ENCODE measurements at places on chromosomes 2 and 18.

DNA sequence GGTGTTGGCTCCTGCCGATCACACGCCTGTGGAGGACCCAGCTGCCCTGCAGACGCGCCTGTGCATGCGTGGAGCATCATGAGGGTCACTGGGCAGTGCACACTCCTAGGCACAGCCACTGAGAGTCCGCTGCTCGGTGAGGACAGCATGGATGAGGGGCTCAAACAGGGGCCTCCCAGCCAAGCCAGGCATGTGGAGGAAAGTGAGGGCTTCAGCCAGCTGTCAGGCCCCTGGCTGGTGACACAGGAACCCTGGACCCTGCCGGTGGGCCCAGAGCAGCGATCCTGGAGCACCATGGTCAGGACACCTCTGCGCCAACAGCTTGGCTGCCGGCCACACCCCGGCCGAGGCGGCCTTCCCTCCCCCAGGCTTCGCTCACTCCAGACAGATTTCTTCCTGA lies 171.2 kb downstream of the RTP5 start:
- DNase-seq, result no peak

- DNase-seq, result no peak
Measured at GRCh38 chr2:117492209-117492851, 322.2 kb upstream of the DDX18 start.

DNA sequence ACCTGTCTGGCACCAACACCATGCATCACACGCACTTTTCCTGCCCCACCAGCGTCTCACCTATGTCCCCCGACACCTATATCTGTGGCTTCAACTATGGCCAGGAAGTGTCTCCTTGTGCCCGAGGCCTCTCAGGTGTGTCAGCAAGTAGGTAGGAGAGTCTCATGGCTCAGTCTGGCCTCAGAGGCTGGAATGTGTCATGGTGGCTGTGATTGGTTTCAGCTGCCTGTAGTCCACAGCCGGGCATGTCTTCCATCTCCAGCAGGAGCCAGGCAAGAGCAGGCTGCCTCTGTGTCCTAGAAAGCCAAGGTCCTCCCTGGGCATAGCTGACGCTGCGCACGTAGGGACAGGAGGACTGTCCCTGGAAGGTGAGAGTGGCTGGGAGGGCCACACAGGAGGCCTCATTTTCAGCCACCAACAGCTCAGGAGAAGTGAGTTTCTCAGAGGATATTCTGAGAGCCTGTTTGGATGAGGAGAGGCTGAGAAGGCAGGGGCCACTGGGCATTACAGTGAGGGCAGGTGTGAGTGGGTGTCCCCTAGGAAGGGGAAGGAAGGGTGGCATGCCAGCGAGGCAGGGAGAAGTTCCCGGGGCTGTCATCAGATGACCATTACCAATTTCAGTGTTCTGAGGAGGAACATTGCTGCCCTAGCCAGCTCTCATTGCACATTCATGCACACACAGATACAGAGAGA lies 47.2 kb downstream of the SDC1 start:
- DNase-seq, result no peak

- no peak for DNase-seq
Measured at GRCh38 chr2:479490-480176, 191.7 kb upstream of the ALKAL2 start.

- no peak for DNase-seq
Measured at GRCh38 chr2:53202063-53202462, 565.5 kb upstream of the CHAC2 start.

DNA sequence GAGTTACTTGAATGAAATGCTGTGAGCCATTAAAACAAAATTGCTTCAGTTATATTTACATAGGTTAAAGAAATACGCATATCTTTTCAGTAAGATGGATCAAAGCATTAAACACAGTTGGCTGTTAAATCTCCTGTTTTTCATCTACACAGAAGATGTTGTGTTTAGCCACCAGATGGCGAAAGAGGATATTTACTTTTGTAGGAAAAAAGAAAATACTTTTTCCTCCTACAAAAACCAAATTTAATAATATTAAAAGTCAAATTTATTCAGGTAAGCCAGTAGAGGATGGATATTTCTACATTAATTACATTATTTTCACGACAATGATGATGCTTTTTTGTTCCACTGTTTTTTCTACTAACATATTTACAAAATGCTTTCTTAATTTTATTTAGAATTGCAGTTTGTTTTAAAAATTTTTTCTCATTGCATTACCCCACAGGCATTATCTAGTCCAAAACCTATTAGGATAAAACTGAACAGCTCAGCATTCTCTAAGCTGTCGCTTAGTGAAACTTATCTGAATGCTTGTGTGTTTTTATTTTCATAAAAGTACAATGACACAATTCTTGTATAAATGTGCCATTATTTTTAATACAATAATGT lies 173.7 kb downstream of the ASXL3 start:
- no peak for DNase-seq

DNA sequence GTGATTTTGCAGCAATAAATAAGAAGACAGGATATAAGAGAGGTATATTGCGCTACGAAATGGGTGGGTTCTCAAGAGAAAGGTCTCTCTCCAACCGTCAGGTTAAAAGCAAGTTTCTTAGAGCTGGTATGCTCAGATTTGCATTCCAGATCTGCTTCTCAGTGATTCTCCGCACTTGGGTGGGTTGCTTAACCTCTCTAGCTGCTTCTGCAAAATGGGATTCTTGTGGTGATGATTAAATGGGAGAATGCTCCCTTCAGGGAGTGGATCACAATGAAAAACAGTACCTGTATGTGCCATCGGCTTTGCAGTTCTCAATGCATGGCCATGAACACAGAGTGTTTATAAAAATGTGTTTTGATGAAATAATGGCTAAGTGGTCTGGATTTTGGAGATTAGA lies 477.7 kb downstream of the TNS1 start:
- no peak for DNase-seq

- no peak for DNase-seq
Measured at GRCh38 chr2:233953087-233953801, 36.1 kb downstream of the TRPM8 start.

- no peak for DNase-seq
Measured at GRCh38 chr2:197358931-197359330, 48.4 kb upstream of the ANKRD44 start.

DNA sequence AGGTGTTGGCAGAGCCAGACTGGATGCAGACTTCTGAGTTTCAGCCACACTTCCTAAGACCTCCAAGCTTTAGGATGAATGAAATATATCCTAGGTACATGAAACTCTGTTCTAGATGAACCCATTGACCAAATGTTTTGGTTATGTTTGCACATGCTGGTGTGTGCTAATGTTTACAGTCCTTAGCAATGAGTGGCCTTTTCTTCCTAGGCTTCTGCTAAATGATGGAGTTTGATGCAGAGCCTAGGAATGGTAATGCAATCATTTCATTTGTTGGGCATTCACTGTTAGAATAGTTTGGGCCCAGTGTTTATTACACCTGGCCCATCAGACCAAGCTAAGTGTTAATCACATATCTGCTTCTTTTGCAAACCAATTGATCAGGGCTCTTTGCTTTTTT lies 464.7 kb downstream of the MEIS1 start:
- no peak for DNase-seq

DNA sequence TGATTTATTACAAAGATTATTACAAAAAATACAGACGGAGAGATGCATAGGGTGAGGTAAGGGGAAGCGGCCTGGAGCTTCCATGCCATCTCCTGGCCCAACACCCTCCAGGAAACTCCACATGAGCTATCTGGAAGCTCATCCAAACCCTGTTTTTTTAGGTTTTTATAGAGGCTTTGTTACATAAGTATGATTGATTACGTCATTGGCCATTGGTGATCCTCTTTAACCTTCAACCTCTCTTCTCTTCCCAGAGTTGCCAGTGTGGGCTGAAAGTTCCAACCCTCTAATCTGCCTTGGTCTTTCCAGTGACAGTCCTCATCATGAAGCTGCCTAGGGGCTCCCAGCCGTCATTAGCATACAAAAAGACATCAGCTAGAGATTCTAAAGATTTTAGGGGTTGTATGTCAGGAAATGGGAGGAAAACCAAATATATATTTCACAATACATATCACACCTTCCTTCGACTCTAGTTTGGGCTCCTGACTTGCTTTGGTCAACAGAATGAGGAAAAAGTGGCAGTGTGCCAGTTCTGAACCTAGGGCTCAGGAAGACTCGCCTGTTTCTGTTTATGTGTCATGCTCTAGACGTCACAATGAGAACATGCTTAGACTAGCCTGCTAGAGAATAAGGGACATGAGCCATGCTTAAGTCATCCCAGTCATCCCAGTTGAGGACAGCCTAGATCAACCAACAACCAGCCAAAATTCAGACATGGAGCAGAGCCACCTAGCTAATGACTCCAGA lies 54.1 kb downstream of the ETAA1 start:
- no peak for DNase-seq

GRCh38 chr2:223877721-223878410 lies 40.5 kb upstream of the AP1S3 start:
- DNase-seq, result no peak

GRCh38 chr2:8682719-8683667 lies 1.1 kb downstream of the ID2 start:
- peak; percentile 52 for DNase-seq

- DNase-seq, result no peak
Measured at GRCh38 chr18:36661999-36662398, 166.8 kb downstream of the TPGS2 start.

GRCh38 chr2:17311771-17312511 lies 206.3 kb downstream of the RAD51AP2 start:
- DNase-seq, result no peak

DNA sequence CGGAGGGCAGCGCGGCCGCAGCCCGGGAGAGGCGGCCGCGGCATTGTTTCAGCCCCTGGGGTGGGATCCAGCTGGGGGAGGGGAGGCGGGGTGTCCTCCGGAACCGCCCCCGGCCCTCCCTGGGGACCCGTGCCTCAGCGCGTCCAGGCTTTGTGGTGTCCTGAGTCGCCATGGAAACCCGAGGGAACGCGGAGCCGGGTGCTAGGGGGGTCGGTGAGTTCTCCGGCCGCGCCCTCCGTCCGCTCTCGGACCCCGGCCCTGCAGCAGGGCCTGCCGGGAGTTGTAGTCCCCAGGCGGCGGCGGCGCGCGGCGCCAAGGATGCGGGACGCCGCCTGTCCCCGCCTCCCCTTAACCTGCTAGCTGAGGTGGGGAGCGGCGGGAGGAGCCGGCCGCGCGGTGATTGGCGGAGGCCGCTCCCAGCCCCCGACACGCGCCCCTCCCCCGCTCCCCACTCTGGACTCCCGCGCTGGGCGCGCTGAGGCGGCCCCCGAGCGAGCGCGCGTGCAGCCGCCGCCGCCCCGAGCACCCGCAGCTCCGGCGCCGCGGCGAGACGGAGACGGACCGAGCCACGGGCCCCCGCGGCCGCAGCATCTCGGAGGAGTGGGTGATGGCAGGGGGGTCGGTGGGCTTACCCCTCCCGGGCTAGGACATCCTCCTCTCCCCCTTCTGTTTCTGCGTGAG lies at the start of gene DPYSL5:
Gene DPYSL5 (plus strand): TSS at position 478 of the 681 bp plus-strand sequence. CDS start 50,368 bp downstream, outside the sequence.
- DNase-seq, result no peak

DNA sequence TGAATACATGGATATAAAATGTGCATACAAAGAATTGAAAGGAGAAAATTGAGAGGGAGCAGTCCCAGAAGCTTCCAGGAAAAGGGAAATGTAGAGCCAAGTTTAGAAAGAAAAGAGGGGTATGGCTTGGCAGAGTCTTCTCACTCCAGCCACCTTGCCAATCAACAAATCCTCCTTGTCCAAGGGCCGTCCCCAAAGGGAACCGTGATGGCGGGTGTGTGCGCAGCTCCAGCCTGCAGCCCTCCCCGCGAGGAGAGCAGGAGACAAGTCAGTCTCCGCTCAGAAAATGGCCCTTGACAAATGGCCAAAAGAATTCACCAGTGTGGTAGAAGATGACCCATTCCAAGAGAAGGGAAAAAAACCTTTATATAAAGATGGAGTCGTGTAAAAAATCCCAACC lies 448.3 kb upstream of the POU3F3 start:
- no peak for DNase-seq

DNA sequence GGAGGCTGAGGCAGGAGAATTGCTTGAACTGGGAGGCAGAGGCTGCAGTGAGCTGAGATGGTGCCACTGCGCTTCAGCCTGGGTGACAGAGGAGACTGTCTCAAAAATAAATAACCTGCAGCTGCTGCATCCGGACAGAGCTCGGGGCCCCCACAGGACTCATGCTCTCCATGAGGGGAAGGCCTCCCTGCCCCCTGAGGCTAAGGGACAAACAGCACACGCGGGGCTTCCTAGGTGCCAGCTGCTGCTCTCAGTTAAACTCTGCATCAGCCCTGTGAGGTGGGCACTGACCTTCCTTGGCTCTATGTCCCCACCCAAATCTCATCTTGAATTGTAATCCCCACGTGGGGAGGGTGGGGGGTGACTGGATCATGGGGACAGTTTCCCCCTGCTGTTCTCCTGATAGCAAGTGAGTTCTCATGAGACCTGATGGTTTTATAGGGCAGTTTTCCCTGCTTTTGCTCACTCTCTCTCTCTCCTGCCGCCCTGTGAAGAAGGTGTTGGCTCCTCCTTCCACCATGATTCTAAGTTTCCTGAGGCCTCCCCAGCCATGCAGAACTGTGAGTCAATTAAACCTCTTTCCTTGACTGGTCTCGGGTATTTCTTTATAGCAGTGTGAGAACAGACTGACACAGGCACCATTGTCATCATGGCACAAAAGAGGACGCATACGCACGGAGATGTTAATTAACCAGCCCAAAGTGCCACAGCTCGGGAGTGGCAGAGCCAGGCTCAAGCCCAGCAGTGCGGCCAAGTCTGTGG lies 49.9 kb upstream of the TAF1B start:
- no peak for DNase-seq

DNA sequence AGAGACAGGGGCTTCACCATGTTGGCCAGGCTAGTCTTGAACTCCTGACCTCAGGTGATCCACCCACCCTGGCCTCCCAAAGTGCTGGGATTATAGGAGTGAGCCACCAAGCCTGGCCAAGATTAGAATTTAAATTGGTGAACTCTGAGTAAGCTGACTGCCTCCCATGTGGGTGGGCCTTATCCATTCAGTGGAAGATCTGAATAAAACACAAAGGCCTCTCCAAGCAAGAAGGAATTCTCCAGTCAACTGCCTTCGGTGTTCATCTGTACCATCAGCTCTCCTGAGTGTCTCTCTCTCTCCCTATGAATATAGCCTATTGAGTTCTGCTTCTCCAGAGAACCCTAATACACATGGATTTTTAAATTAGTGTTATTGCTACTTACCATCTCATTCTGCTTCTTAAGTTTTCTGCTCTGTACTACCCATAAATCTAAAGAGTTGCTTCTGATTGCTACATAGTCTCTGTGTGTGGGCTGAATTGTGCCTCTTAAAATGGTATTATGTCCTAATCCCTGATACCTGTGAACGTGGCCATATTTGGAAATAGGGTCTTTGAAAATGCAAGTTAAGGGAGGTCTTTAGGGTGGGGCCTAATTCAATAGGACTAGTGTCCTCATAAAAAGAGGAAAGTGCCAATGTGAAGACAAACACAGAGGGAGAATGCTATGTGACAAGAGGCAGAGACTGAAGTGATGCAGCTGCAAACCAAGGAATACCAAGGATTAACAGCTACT lies 36.3 kb downstream of the FBXO11 start:
- no peak for DNase-seq

- DNase-seq, result no peak
Measured at GRCh38 chr2:129929321-129930290, 49.9 kb upstream of the RAB6C start.

GRCh38 chr2:202074324-202074723 lies 1.3 kb downstream of the KIAA2012 start:
- no peak for DNase-seq
